Activated CD4-positive, alpha-beta memory T cell treated with anti-CD3 and anti-CD28 coated beads for 36 hours (primary cell): ENCODE measurements at places on chromosomes 2 and 18. TPM values are rescaled to one million over a fixed set of nuclear protein-coding genes. Genes with fewer than 3 reads are reported as not detected.

Gene HSBP1L1
- 8.5 TPM for total RNA-seq

Gene CRACDL
- total RNA-seq = 0.12 TPM

Gene ABCG5
- not detected for total RNA-seq

Gene RAPGEF4
- 0.21 TPM for total RNA-seq

Gene MGAT5
- total RNA-seq = 38.3 TPM

Gene SP3
- total RNA-seq = 90.1 TPM

Gene DAPL1
- not detected for total RNA-seq

Gene OSBPL1A
- total RNA-seq = 2.4 TPM

Gene RAB27B
- 0.31 TPM for total RNA-seq

Gene PDIA6
- total RNA-seq = 181 TPM

Gene IKZF2
- total RNA-seq = 9.1 TPM

Gene VPS4B
- 43.3 TPM for total RNA-seq

Gene PTH2R
- total RNA-seq = not detected

Gene M1AP
- total RNA-seq = not detected

Gene IL1RL1
- 1.3 TPM for total RNA-seq

Gene OTOS
- total RNA-seq = not detected

Gene VWC2L
- total RNA-seq = not detected

Gene SH2D6
- total RNA-seq = 0.65 TPM

Gene SNORC
- total RNA-seq = 1.7 TPM

Gene CAPN14
- total RNA-seq = 0.39 TPM

Gene CPLX4
- total RNA-seq = not detected

Gene PLEKHH2
- 0.81 TPM for total RNA-seq

Gene GREB1L
- total RNA-seq = not detected

Gene RNF149
- 46.9 TPM for total RNA-seq

Gene GALNT14
- 0.43 TPM for total RNA-seq

Gene TOGARAM2
- 9.6 TPM for total RNA-seq

Gene BABAM2
- 72.3 TPM for total RNA-seq

Gene SIX2
- total RNA-seq = not detected

Gene SP140
- 151 TPM for total RNA-seq

Gene C2orf15
- 0.50 TPM for total RNA-seq

Gene BOLL
- not detected for total RNA-seq

Gene ZC3H15
- 82.5 TPM for total RNA-seq

Gene NEU2
- total RNA-seq = not detected

Gene NEU4
- 0.31 TPM for total RNA-seq

Gene ARHGAP25
- 79.8 TPM for total RNA-seq

Gene SCYGR4
- total RNA-seq = not detected

Gene ACTR1B
- 113 TPM for total RNA-seq

Gene NHEJ1
- 18.6 TPM for total RNA-seq

Gene LBX2
- 0.52 TPM for total RNA-seq

Gene KCTD1
- 3.2 TPM for total RNA-seq

Gene POMC
- total RNA-seq = 3.8 TPM

Gene CHPF
- total RNA-seq = 19.9 TPM

Gene GRB14
- total RNA-seq = not detected

Gene KCNIP3
- not detected for total RNA-seq

Gene CFC1
- not detected for total RNA-seq

Gene FOXD4L1
- not detected for total RNA-seq
